ENCODE measurements at places on chromosomes 6 and 20.

- peak; percentile 48 for DNase-seq
These were observed 93.7 kb downstream of the PSMB1 start for GRCh38 chr6:170459451-170459850.

- DNase-seq = no peak
These were observed 100.9 kb upstream of the NFATC2 start for GRCh38 chr20:51643390-51643789.

GRCh38 chr6:40894962-40895799 lies 143.8 kb downstream of the UNC5CL start:
- no peak for DNase-seq

GRCh38 chr6:26029857-26030653 lies 57.2 kb upstream of the HFE start:
- DNase-seq = no peak

DNA sequence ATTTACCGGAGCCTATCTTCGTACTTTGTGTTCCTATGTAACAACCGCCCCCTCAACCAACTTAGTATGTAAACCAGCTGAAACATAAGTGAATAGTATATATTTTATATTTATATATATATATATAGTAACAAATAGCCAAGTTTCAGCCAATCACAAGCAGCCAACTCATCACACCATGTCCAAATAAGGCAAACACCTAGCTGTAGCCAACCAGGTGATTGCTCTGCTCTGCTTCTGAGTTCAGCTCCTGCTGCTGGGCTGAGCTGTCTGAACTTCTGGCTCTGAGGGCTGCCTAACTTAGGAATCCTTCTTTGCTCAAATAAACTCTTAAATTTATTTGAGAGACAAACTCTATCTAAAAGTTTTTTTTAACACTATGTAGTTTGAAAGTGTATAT lies 101.6 kb upstream of the SOX4 start:
- no peak for DNase-seq

- no peak for DNase-seq
These were observed 182.9 kb downstream of the PDE7B start for GRCh38 chr6:136034422-136034821.

GRCh38 chr20:20564279-20564678 lies 148.2 kb downstream of the RALGAPA2 start:
- no peak for DNase-seq

DNA sequence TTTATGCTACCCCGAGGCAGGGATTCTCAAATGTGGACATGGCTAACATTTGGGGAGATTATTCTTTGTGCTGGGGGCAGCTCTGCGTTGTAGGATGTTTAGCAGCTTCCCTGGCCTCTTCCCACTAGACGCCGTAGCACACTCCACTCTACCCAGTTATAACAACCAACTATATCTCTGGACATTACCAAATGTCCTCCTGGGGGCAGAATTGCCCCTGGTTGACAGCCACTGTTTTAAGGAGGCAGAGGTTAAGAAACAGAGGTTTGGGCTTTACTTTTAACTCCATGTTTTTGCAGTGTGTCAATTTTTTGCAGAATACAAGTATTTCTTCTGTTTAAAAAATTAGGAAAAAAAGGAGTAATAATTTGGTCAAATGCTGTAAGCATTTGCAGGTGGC lies 56.2 kb upstream of the BMP6 start:
- DNase-seq = no peak
